ENCODE measurements at places on chromosomes 12 and 14. TPM values are rescaled to one million over a fixed set of nuclear protein-coding genes. Genes with fewer than 3 reads are reported as not detected.
A peak's percentile ranks its signal among the peaks of the same experiment; 100 is the strongest.

Gene SERPINA3
- total RNA-seq = 1,762 TPM

Gene SERPINA9
- total RNA-seq = not detected

DNA sequence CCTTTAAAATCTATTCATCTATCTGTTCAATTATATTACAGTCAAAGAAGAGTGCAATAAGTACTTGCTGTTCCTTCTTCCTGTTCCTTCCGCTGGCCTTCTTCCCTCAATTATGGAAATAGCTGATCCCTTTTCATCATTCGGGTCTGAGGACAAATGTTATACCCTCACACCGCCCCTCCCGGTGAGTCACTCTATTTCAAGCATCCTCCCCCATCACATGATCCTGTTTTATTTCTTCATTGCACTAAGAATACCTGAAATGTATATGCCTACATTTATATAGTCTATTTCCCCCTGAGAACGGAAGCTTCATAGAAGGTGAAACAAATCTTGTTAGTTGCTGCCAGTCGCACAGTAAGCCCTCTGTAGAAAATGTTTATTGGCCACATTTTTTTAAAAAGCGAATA lies 2.5 kb downstream of the SLC38A1 start:
- H3K27ac ChIP-seq = no peak overlapping the region
- no peak for DNase-seq
- H3K36me3 ChIP-seq = no peaks in the 10 kb centered on the region
- peak overlapping the region; percentile 75 for H3K4me3 ChIP-seq
- peaks cover 3% of the 10 kb centered on the region for H3K4me1 ChIP-seq
- H3K27me3 ChIP-seq = no peaks in the 10 kb centered on the region

DNA sequence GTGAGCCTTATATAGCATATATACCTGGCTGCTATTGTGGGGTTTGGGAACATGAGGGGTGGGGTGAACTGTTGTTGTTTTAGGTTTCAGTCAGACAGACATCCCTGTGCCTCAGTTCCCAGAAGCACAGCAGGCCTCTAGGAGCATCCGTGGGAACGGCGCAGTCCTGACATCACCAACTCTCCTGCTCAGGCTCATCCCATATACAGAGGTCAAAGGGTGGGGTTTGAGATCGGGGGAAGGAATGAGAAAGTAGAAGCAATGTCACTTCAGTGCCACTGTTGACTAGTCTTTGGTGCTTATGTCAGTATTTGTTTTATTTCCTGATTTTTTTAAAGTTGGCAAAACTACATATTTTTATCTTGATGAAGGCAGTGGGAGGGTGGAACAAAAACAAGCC lies 43.1 kb upstream of the A2ML1 start:
- no peak overlapping the region for H3K4me3 ChIP-seq
- H3K36me3 ChIP-seq = no peaks in the 10 kb centered on the region
- H3K27me3 ChIP-seq = no peaks in the 10 kb centered on the region
- H3K4me1 ChIP-seq = no peaks in the 10 kb centered on the region
- no peak overlapping the region for H3K27ac ChIP-seq

- no peaks in the 10 kb centered on the region for H3K27me3 ChIP-seq
- H3K4me3 ChIP-seq = no peak overlapping the region
- DNase-seq = peak; percentile 4
- no peaks in the 10 kb centered on the region for H3K4me1 ChIP-seq
Measured at GRCh38 chr12:44000309-44000952, 164.6 kb downstream of the TMEM117 start.
